ENCODE measurements at places on chromosomes 13 and 19. TPM values are rescaled to one million over a fixed set of nuclear protein-coding genes. Genes with fewer than 3 reads are reported as not detected.

- ATAC-seq: no peak
These were observed 8.2 kb downstream of the SLC25A30 start for GRCh38 chr13:45410001-45410400.

DNA sequence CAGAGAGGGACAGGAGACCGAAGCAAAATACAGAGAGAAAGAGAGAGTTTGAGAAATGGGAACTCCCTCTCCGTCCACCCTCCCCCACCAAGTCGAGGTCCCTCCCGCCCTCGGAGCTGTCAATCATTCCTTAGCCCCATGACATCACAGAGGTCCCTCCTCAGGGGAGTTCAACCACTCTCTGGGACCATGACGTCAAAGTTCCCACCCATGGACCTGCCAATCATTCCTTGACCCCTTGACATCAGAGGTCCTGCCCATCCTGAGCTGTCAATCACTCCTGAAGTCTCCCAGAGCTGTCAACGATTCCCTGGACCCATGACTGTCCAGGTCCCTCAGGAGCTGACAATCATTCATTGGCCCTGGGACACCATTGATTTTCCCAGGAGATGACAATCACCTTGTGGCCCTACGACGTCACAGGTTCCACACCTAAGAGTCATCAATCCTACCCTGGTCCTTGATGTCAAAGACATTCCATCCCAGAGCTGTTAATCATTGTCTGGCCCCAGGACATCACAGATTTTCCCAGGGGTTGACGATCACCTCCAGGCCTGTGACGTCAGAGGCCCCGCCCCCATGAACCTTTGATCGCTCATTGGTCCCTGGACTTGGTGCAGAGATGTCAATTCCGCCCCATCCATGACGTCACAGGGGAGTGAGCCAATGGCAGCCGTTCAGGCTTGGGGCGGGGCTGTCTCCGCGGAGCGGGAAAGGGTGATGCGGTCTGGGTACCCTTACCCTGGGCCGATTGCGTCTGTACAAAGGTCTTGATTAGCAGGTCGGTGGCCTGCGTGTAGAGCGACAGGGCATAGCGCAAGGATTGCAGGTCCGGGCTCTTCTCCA lies 61.7 kb downstream of the COLGALT1 start:
- ATAC-seq: no peak

- peak; percentile 78 for ATAC-seq
These were observed 15.0 kb downstream of the BICRA start for GRCh38 chr19:47623921-47624391.

DNA sequence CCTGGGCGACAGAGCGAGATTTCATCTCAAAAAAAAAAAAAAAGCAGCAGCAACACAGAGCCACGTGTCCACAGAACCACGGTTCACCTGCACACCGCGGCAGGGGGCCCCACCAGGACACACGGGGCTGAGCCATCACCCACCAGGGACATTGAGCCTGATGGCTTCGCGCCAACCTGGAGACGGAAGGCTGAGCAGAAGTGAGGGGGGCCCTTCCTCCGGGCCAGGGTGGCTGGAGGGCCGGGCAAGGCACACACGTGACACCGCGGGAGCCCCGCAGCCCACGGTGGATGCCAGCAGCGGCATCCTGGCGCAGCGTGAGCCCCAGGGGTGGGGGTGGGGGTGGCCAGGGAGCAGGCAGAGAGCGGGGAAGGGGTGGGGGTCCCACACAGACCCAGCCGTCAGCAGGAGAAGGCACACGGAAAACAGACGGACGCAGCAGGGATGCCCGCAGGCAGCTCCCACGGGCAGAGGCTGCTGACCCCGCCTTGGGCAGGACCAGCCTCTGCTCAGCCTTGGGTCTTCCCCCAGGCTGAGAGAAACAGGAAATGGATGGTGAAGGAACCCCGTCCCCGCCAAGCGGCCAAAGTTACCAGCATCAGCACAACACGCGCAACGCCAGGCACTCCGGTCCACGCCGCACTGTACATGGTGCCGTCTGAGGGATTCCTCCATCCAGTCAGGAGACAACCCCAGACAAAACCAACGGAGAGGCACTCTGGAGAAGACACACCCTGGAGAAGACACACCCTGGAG lies 33.6 kb downstream of the SBNO2 start:
- ATAC-seq: no peak

DNA sequence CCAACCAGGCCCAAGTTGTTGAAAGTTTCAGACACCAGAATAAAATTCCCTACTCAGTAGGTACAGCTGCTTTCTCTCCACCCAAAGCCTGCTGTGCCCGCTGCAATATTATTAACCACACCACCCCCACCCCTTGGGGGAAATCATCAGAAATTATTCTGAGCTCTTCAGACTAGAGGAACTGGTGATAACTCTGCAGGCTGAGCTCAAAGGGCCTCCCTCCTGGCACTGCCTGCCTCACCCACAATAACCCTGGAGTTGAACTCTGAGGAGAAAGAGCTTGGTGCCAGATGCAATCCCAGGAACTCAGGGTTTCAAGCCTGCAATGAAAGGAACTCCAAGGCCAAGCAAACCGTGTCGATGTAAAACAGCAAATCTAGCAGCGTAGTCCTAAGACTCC lies 381.7 kb upstream of the ZNF507 start:
- no peak for ATAC-seq

DNA sequence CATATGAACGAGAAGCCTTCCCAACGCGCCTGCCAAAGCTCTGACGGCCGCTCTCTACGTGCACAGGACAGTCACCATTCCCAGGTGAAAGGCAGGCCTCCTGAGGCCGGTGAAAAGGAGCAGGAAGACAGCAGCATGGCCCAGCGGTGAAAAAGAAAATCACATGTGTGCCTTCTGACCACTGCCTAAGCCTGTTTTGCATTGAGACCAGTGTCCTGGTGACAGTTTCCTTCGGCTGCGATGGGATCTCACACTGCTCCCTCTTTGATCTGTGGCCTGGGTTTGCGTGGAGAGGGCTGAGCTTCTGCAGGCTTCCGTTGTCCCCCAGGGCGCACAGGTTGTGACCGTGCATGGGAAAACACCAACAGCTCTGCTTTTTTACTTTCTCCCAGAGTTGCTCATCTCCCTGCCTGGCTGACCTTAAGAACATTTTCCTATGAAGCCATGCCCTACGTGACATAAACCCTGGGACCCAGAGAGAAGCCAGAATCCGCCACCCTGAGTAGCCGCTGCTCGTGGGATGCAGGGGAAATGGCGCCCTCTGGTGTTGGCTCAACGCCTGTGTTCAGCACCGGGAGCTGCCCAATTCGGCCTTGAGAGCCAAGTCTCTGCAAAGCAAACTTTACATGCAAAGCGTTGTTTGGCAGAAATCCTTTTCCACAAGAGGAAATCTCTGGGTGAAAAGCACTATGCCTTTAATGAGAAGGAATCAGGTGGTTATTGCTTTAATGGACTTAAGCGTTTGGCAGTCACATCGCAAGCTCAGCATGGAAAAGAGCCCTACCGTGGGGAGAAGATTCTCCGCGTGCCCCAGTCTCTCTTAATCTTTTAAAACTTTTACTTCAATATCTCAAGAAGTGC lies 112.2 kb upstream of the GPR12 start:
- no peak for ATAC-seq

DNA sequence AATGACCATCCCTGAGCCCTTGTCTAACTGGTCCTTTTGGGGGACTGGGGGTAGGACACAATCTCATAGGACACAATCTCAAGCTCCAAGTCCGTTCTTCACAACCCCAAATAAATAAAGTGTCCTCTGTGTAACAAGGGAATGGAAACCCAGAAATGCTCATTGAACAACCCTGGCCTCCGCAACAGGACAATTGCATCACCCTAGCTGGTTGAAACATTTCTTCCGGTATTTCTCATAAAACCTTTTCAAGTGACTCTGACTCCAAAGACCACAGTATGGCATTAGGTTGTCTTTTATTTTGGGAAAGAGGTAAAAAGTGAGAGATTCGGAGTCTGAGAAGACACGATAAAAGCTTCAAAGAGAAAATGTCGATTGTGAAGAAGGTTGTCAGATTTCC lies 186.6 kb downstream of the ZNF536 start:
- no peak for ATAC-seq

- no peak for ATAC-seq
These were observed 8.6 kb upstream of the SERP2 start for GRCh38 chr13:44365008-44365407.

DNA sequence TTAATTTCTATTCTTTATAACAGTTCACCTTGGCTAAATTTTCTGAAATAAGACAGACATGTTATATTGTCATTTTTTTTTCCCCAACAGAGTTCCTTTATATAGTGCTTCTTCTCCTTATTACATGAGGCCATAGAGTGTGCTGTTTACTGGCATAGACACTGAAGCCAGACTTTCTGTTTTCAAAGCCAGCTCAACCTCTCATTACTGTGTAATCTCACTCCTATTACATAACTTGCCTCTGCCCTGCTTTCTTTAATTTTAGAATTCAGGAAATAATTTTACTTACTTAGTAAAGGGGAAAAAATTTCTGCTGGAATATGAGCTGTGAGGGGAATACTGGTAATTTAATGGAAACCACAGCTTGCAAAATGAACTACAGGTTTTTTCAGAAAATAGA lies 1380.4 kb downstream of the SLITRK1 start:
- ATAC-seq: no peak

GRCh38 chr19:46494941-46495785 lies 504 bp downstream of the PNMA8B start:
- no peak for ATAC-seq

The BRME1 gene
- total RNA-seq: 5.7 TPM

The ZNF507 gene
- 8.5 TPM for total RNA-seq

The SLC6A16 gene
- 0.48 TPM for total RNA-seq

The RNU6-9 gene
- not detected for total RNA-seq

The MAG gene
- total RNA-seq: not detected

The NCAN gene
- total RNA-seq: not detected

All from esophagus mucosa (tissue), 1 donor.